ENCODE measurements at places on chromosomes 13 and 19. TPM values are rescaled to one million over a fixed set of nuclear protein-coding genes. Genes with fewer than 3 reads are reported as not detected.

DNA sequence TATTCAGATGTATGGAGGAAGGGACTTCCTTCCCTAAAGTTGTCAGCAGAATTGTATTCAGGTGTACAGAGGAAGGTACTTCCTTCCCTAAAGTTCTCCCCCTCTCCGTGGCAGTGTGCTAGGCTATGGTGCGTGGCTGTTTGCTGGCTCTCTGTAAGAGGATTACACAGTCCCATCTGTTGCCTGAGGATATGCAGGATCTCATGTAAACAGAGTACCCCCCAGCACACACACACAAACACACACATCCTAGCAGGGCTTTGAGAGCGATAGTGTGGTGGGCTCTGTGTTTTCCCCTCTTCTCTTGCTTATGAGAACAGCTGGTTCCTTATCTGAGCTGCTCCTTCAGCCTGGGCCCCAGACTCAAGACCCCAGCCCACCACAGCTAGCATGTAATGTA, 10.3 kb downstream of the NEK5 start:
- DNase-seq: no peak

DNA sequence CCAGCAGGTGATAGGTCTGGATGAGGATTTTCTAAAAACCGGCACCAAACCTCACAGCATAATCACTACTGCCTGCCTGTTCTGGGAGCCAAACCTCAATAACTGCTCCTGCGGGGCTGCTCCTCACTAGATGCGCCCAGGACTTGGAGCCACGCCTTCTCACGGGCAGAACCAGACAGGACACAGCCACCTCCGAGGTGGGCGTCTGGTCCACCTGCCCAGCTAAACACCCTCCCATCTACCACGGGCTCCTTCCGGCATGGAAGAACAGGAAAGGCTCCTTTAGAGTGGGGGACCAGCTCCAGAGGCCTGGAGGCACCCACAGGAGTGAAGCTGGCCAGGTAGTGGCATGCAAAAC, 73.5 kb downstream of the PEPD start:
- DNase-seq: no peak

- DNase-seq: peak; percentile 57
Measured at GRCh38 chr13:40377783-40378182, 288.7 kb downstream of the FOXO1 start.

GRCh38 chr13:41054919-41055619, 6.2 kb upstream of the WBP4 start:
- DNase-seq: no peak

GRCh38 chr13:78827471-78827870, 168.5 kb upstream of the OBI1 start:
- no peak for DNase-seq

DNA sequence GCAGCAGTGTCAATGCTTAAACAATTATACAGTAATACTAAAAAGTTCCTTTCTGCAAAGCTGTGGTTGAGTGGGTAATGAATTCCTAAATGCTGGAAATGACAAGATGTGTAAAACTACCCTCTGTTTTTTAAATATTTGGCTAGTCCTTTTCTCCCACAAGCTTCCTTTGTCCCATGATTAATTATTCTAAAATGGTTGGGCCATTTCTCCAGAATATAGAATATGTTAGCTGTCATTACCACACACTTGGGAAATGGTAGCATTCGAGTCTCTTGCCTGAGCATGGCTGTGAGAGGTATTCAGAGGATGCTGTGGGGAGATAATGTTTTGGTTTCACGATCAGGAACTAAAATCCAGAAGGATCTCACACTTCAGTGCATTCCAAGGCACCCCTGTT, 1185.8 kb downstream of the UQCRFS1 start:
- DNase-seq: no peak

DNA sequence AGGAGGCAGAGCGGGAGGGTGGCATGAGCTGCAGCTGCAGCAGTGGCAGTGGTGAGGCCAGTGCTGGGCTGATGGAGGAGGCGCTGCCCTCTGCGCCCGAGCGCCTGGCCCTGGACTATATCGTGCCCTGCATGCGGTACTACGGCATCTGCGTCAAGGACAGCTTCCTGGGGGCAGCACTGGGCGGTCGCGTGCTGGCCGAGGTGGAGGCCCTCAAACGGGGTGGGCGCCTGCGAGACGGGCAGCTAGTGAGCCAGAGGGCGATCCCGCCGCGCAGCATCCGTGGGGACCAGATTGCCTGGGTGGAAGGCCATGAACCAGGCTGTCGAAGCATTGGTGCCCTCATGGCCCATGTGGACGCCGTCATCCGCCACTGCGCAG, 2.0 kb downstream of the EGLN2 start:
- DNase-seq: no peak

DNA sequence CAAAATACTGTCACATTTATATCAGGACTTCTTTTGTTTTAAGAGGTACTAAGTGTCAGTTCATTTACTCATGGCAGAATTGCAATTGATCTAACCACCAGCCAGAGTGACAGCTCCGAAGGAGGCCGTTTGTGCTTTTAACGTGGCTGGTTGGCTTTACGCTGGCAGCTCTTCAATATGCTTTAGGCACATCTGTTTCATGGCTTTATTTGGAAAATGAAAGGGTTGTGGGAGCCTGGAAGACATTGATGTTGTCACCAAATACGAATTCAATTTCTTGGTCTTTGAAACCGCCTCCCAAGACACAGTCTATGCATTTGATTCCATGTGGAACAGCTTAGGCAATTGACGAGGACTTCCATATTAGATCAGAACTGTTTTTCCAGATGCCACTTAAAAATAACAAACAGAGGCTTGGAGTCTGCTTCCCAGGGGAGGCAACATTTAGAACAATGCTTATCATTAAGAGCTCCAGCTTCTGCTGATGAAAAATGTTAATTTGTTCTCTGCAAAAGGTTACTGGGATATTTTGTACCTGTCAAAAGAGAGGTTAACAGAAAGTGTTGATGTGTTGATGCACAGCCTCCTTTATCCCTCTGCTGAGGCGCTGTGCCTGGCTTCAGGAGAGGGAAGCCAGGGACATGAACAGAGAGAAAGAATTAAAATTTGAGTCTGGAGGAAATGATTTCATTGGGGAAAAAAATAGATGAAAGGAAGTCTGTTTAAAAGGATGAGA, 64.0 kb upstream of the TNFRSF19 start:
- DNase-seq: no peak

DNA sequence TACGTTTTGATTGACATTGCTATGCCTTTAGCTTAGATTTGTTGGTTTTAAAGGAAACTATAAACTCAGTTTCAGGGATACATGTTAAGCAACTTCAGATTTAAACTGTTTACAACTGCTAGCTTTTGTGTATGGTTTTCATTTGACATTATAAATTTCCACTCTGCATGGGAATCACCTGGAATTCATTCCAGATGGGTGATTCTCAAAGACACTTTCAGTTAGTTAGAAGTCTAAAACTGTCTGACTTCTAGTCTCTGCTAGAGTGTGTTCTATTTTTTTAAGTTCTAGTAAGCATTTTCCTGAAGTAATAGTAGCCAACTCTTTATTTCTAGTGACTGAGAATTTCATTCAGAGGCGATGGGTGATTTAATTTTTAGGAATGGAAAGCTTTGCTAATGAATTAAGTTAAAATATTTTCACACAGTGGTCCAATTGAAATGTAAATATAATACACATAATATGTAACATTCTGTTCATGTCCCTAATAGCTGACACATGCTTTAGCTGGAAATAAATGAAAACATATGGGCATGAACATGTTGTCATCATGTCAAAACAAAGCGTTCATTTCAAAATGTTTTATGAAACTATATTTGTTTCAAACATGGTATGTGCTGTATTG, 58.3 kb upstream of the CSNK1A1L start:
- DNase-seq: no peak

DNA sequence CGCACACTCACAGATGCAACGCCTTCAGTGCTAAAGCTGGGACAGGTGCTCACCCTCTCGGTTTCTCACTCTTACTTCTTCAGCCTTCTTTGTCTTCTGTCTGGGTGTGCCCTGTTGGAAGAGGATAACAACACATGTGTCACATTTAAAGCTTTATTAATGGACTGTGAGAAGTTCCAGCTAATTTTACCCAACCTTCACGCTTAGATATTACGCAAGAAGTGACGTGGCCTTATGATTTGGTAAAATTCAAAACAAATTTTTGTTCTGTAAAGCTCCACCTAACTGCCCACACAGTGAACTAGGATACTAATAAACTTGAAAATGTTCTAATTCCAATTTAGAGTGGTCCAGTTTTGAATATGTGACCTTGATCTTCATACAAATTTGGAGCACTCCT, 66.7 kb upstream of the LRCH1 start:
- DNase-seq: no peak

DNA sequence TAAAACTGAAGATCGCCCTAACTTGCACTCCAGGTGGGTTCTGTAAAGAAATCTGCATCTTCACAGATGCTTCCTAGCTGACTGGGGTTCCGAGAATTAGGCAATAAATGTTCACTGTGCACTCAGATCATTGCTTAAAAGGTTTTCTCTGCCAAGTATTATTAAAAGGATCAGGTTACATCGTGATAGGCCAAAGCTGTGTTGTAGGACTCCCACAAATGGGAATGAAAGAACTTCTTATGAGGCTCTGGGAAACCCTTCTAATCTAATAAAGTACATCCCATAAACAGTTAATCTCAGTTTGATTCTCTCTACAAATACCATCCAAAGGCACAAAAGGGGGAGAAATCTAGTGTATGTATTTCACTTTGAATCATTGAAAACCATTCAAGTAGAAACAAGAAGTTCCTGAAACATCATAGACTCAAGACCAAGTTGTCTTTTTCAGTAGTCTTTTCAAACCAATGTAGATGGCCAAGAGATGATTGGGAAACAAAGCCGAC, 7.1 kb upstream of the POU4F1 start:
- no peak for DNase-seq

DNA sequence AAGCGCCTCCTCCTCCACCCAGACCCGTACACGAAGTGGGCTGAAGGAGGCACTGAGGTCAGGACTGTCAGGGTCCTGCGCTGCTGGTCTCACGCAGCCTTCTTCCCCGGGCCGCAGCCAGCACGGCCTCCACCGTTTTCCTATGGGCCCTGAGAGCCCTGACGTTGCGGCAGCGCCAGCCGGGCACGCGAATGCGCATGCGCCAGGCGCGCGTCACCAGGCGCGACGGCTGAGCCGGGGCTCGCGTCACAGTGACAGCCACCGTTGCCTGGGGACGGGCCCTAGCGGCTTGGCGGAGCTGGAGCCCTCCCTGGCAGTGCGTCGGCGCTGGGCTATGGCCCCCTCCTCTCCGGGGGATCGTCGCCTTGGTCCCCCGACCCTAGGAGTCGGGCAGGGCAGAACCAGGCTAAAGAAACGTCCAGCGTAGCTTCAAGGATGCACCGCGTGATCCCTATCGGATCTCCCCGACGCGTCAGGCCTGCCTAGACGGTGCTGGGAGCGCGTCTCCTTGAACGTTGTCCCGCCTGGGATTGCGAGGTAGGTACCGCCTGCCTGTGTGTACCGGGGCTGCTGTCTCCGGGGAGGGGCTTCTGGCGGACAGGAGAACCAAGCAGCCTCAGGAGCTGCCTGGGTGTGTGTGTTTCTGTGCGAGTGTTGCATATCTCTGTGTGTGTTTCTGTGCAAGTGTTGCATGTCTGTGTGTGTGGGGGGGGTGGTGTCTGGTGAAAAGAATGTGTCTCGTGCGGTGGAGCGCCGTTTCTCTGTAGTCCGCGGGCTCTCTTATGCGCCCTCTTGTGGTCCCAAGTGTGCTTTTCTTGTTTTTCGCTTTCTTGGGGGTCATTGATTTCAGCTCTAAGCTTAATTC, 43.2 kb downstream of the ZNF571 start:
- no peak for DNase-seq

- DNase-seq: no peak
Measured at GRCh38 chr13:30148171-30148754, 159.1 kb downstream of the KATNAL1 start.

DNA sequence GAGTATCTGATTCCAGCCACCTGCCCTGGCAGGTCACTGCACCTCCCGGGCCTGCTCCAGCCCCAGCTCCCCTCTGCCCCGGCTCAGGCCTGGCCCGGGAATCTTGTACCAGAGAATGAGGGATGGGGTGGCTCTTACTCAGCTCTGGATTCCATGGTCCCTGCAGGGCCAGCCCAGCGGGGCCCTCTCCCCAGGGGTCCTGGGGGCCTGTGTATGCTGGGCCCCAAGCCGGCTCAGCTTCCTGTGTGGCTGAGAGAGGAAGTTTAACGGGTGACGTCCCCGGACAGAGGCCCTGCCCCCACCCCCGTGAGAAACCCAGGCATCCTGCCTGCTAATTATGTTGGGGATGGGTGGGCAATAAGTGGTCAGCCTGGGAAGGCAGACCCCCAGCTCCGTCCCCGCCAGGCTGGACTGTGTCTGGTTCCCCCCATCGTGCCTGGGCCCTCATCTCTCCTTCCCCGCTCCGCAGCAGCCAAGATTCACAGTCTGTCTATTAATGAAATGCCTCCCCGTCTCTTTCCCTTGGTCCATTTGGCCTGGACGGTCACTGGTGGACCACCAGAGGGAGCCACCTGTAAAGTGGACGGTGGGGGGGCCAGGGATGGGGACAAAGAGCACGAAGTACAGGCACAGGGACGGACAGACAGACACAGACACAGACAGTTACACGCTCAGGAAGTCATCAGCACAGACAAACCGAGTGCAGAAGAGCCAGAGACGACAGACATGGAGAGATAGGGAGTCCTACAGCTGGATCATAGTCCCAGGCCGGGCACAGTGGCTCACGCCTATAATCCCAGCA, at the start of gene DENND1C:
Gene DENND1C (minus strand): TSS at position 247 of the 802 bp plus-strand sequence. CDS start 92 bp downstream, at position 155.
- DNase-seq: no peak

DNA sequence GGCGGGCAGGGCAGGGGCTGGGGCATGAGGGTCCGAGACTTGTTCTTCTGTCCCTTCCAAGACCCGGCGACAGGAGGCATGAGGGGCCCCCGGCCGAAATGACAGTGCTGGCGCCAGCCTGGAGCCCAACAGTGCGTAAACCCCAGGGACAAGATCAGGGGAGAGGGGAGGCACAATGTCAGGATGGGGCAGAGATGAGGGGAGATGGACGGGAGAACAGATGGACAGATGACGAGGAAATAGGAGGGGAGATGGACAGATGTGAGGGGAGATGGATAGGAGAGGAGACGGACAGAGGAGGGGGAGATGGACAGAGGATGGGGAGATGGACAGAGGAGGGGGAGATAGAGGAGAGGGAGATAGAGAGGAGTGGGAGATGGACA, 518 bp downstream of the FLT3LG start:
- DNase-seq: no peak

- DNase-seq: no peak
Measured at GRCh38 chr13:100648354-100648753, 26.2 kb downstream of the TMTC4 start.

Gene MAP2K7
- 9.8 TPM for total RNA-seq

Gene CRB3
- total RNA-seq: not detected

Gene WIZ
- 21.5 TPM for total RNA-seq

Gene FREM2
- total RNA-seq: not detected

Gene CFAP97D2
- not detected for total RNA-seq

Gene FBXL12
- total RNA-seq: 16.5 TPM

Gene FCGBP
- 0.06 TPM for total RNA-seq

Gene C19orf85
- total RNA-seq: not detected
